ENCODE measurements at places on chromosomes 3 and 15.

DNA sequence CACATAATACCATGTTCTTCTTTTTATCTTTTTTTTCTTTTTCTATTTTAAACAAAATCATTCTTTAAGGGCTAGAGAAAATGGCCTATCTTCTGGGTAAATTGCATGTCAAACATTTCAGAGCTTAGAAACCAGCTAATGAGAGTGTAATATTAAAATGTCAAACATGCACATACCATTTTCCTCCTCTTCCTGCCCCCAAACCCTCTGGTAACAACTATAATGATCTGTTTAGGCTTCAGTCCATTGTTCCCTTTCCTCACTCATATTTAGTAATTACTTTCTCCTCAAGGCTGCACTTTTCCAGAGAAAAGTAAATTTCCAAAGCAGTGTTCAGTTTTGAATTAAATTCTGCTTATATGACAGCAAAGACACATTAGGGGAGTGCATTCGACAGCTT lies 224.3 kb upstream of the ROBO2 start:
- DNase-seq = no peak

DNA sequence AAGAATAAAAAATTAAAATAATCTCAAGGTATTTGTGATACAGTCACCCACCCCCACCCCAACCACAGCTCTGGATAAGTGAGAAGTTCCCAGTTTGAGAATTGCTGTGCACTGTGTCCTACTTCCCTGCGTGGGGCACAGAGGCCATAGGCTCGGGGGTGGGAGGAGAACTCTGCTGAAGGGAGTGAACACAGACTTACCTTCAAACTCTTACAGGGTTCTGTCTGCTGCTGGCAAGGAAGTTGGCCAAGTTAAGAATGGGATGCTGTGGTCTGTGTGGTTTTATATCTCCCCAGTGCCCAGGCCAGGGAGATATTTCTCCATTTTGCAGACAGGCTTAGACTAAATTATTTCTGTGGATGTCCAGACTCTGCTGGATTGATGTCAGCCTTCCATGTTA lies 37.6 kb downstream of the SPTSSB start:
- DNase-seq = no peak

GRCh38 chr15:41018534-41018933 lies 65.3 kb downstream of the CHAC1 start:
- DNase-seq = no peak

- DNase-seq = peak; percentile 38
These were observed 22.1 kb downstream of the ACKR2 start for GRCh38 chr3:42831321-42831713.

DNA sequence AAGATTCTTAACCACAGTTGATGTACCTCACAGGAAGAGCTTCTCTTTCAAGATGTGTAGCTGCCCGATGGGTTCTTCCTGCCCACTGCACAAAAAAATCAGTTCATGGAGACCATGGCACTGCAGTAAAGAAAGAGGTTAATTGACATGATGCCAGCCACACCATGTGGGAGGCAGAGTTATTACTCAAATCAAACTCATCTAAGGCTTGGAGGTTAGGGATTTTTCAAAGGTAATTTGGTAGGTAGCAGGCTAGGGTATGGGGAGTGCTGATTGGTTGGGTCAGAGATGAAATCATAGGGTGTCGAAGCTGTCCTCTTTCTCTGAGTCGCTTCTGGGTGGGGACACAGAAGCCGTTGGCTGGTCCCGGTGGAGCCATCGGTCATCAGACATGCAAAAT lies 57.4 kb upstream of the BDH1 start:
- DNase-seq = no peak

- DNase-seq = no peak
These were observed 748.1 kb downstream of the GBE1 start for GRCh38 chr3:81013360-81013759.

All from fibroblast of the conjunctiva (primary cell).